Sigmoid colon (tissue), 7 donors: ENCODE measurements at places on chromosomes 5 and 9. TPM values are rescaled to one million over a fixed set of nuclear protein-coding genes. Genes with fewer than 3 reads are reported as not detected.

DNA sequence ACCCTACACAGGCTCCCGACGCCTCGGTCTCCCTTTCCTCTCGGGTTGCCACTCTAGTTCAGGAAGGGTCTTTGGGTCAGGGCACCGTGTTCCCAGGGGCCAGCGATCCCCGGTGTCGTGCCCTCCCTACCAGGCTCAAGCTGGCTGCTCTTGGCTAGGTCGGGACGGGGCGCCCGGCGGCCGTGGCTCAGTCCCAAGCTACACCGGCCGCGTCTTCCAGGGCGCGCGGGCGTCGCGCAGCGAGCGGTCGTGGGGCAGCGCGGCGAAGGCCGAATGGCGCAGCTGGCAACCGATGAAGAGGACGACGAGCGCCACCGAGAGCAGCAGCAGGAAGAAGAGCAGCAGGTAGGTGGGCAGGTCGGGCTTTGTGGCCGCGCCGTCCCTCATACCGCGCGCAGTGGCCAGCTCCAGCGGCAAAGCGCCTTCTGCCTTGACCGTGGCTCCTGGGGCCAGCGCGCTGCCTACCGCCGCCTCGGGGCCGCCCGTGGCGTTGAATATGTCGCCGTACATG, 892 bp downstream of the SMIM32 start:
- peak; percentile 64 for DNase-seq

TERT gene
- total RNA-seq: not detected

GRCh38 chr5:153831973-153832372, 206.7 kb downstream of the FAM114A2 start:
- DNase-seq: no peak

PLPPR1 gene
- total RNA-seq: not detected

DNA sequence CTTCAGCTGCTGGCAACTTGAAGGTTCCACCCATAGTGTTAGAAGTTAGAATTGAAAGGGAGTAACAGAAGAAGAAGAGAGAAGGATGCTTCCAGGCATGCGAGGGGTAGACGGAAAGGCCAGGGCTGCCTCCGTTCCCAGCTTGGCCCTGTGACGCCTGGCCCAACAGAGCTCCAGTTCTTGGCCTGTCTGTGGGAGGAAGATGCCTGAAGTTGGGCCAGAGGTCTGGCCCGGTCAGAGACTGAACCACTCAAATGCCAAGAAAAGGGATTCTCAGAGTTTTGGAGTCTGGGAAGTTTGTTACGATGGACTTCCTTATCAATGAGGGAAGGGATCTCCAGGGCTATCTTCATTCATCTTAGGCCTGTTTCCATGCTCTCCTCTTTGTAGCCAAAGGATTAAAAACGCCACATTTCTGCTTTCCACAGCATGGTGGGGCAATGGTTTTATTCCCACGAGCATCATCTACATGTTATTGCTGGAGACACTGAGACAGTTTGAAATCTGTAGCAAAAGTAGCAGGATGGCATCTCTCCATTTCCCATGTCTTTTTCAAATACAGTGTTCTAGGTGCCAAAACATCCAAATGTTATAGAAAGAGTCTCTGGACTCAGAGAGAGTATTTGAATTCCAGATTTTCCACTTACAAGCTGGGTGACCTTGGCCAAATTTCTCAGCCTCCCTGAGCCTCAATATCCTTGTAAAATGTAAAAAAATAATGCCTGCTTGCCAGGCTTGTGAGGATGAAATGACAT, 65.4 kb upstream of the ANKRD55 start:
- no peak for DNase-seq

GRCh38 chr5:150209099-150209635, 19.3 kb downstream of the SLC6A7 start:
- no peak for DNase-seq

DNA sequence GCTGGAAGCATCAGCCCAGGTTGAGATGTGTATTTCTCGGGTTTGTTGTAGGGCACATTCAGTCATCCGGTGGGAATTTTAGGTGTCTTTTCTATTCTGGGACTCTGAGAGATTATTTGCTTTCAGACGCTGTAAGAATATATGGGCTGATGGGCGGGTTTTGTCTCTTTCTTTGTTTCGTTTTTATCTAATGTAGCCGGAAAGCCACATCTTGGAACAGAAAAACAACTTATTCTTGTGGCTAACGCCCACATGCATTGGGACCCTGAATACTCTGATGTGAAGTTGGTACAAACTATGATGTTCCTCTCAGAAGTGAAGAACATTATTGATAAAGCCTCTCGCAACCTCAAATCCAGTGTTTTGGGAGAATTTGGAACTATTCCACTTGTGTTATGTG, 22.4 kb downstream of the SCGB3A1 start:
- no peak for DNase-seq

- DNase-seq: no peak
Observed at GRCh38 chr5:148827723-148828122, 1.3 kb downstream of the ADRB2 start.

PLPP7 gene
- total RNA-seq: 14.3 TPM

GRCh38 chr9:15116130-15116580, 190.9 kb downstream of the TTC39B start:
- no peak for DNase-seq

BARX1 gene
- not detected for total RNA-seq

DNA sequence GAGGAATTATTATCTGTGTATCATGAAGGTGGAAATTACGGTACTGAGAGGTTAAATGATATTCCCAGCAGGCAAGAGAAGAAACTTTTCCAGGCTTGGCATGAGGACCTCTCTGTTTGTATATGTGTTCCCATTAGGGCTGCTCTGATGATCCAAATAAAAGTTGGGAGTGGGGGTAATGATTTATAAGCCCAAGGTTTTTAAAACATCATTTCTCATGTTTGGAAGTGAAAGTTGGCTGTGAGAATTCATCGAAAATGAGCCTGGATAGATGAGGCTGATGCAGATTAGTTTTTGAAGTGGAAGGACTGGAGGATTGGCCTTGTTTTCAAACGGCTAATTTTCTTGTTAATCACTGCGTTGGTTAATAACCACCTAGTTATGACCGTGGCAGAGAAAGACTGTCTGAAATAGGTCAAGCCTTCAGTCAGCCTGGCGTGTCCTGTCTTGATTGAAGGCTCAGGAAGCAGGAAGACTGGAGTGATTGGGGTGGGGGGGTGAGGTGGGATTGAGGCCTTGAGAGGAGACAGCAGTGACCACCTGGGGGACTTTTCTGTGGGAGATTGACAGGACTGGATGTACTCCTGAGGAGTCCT, 391.0 kb upstream of the WWC1 start:
- DNase-seq: no peak

GRCh38 chr5:83377131-83377865, 94.2 kb upstream of the VCAN start:
- no peak for DNase-seq

GRCh38 chr5:32254881-32255539, 57.7 kb downstream of the MTMR12 start:
- DNase-seq: no peak

DNA sequence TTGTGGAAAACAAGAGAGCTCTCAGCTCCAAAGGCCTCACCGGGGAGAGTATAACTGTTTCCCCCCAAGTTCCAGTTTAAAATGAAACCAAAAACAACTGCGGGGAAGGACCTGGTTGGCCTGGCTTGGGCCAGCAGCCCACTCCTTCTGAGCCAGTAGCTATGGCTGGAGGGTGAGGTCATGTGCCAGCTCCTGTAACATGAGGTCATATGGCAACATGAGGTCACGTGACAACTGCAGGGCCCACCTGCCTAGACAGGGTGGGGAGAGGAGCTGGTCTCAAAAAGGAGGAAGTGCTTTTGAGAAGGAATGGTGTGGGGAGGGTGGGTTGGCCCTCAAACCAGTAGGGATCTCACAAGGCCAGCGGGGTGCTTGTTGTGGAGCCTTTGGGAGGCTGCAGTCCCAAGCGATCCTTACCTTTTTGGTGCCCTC, 29.3 kb upstream of the CRB2 start:
- DNase-seq: no peak

SH3RF2 gene
- 0.81 TPM for total RNA-seq

GRCh38 chr5:23507278-23507685, at the start of gene PRDM9:
Gene PRDM9 (plus strand): TSS chr5:23507609. CDS start chr5:23509034, 1,425 bp downstream.
- peak; percentile 76 for DNase-seq

- no peak for DNase-seq
Observed at GRCh38 chr9:98899408-98900056, 44.2 kb upstream of the COL15A1 start.

FGFR4 gene
- total RNA-seq: 3.0 TPM
